NCI-H1092 (cell line): ENCODE measurements at places on chromosomes 11 and 22.

GRCh38 chr11:106202935-106203620 is 125.6 kb downstream of the AASDHPPT start:
- no peak for DNase-seq

DNA sequence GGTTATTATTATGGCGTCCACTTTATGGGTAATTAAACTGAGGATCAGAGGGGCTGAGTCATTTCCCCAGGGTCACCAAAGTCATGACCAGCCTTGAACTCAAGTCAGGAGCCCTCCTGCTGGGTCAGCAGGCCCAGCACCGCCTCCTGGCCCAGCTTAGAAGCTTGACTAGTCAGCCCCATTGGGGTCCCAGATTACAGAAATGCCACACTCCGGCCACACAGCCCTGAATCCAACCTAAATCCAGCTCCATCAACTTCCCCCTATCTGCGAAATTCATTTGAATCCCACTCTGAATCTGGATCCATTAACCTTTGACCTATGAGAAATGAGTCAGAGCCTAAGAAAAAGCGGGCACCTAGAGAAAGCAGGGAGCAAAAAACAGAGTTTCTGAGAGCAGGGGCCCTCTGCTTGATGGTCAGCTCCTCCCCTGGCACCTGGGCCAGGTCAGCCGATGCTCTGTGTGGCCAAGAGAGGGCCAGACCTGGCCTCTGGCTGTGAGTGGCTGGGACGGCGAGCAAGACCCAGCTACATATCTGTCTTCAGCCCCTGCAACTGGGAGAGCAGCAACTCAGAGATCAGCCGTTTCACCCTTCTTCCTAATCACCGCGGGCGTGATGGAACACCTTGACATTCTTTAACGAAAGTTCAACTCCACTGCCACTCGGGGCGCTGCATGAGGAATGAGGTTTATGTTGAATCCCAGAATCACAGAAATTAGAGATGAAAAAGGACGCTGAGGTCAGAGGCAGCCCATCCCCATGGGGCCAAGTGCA is 196.1 kb downstream of the TRIM29 start:
- no peak for DNase-seq

DNA sequence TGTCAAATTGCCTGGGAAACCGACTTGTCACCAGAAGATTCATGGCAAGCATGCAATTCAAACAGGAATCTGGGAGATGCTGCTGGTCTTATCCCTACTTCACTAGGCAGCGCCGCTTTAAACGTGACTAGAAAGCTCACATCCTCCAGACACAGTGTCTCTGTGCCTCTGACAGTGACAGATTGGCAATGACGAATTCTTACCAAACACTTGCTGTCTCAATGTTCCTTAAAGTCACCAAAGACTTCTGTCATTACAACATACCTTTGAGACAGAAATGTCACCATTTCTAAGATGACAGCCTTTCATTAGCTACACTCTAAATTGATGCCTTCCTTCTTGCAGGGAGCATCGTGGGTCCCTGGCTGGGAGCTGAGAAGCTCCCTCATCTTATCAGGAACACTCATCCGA is 197.8 kb downstream of the CWF19L2 start:
- no peak for DNase-seq

GRCh38 chr11:1198561-1199240 is 24.2 kb upstream of the MUC5B start:
- DNase-seq, result no peak

GRCh38 chr11:85806876-85807275 is 4.1 kb downstream of the SYTL2 start:
- DNase-seq, result no peak

DNA sequence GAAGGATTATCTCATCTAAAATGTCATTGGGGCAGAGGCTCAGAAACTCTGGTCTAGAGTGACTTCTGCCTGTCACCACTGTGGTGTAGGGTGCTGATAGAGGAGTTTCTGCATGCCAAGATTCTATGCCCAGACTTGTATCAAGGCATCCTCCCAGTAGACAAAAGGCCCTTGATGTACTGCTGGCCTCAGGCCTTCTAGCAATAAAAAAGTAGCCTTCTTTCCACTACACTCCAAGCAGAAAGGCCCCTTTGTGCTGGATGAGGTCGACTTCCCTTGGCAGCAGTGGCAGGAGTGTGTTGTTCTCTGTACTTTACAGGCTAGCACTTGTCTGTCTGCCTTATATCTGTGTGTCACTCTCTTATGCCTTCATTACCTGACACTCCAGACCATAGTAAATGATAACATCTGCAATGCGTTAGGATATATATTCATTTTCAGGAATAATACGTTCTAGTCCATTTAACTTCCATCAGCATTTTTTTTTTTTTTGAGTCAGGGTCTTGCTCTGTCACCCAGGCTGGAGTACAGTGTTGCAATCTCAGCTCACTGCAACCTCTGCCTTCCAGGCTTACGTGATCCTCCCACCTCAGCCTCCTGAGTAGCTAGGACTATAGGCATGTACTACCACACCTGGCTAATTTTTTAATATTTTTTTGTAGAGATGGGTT is 49.5 kb upstream of the RRM1 start:
- DNase-seq, result no peak

GRCh38 chr11:33158596-33159275 is 2.5 kb downstream of the CSTF3 start:
- no peak for DNase-seq

- no peak for DNase-seq
These were observed 30.6 kb downstream of the EXPH5 start for GRCh38 chr11:108562746-108563581.

DNA sequence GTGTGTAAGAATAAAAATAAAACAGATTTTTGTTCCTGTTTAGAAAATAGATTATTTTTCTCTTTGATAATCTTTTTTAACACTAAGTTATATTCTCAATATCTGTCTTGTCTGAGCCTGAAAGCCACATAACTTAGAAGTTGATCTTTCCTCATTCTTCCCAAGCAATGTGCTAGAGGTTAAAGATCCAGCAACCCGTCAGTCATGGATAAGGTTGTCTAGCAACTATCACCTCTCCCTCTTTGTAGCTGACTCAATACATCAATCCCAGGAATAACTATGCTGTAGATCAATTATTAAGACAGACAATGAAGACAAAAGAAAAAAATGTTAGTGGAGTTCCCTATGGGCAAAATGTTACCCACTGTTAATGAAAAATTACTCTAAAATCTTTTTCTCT is 813.1 kb upstream of the CCDC179 start:
- no peak for DNase-seq
